ENCODE measurements at places on chromosomes 11 and 22. TPM values are rescaled to one million over a fixed set of nuclear protein-coding genes. Genes with fewer than 3 reads are reported as not detected.
A peak's percentile ranks its signal among the peaks of the same experiment; 100 is the strongest.

The PKNOX2 gene
- 13.6 TPM for polyA plus RNA-seq

The ART1 gene
- polyA plus RNA-seq, result not detected

GRCh38 chr22:21567456-21568346 lies at the start of gene UBE2L3:
TSS of gene UBE2L3 (plus strand) at chr22:21567714. CDS start at chr22:21567745, 31 bp downstream.
- peak; percentile 64 for DNase-seq

- DNase-seq, result no peak
These were observed 35.6 kb downstream of the MYEOV start for GRCh38 chr11:69329581-69329980.

DNA sequence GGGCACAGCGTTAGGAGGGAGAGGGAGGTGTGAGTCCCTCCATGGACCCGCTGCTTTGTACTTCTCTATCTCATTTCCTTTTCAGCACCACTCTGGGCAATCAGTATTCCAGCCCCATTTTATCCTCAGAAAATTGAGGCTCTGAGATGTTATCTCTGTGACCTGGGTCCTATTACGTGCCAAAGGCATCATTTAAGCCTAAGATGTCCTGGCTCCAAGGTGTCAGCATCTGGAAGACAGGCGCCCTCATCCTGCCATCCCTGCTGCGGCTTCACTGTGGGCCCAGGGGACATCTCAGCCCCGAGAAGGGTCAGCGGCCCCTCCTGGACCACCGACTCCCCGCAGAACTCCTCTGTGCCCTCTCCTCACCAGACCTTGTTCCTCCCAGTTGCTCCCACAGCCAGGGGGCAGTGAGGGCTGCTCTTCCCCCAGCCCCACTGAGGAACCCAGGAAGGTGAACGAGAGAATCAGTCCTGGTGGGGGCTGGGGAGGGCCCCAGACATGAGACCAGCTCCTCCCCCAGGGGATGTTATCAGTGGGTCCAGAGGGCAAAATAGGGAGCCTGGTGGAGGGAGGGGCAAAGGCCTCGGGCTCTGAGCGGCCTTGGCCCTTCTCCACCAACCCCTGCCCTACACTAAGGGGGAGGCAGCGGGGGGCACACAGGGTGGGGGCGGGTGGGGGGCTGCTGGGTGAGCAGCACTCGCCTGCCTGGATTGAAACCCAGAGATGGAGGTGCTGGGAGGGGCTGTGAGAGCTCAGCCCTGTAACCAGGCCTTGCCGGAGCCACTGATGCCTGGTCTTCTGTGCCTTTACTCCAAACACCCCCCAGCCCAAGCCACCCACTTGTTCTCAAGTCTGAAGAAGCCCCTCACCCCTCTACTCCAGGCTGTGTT lies 829 bp upstream of the APOC3 start:
- DNase-seq, result no peak
